ENCODE measurements at places on chromosomes 2 and 18.

GRCh38 chr2:70904371-70905216, 31.1 kb upstream of the ATP6V1B1 start:
- H3K27ac ChIP-seq, result no peak overlapping the region
- no peaks in the 10 kb centered on the region for H3K27me3 ChIP-seq
- no peak overlapping the region for H3K4me3 ChIP-seq
- H3K36me3 ChIP-seq, result peaks cover under 1% of the 10 kb centered on the region
- no peak for DNase-seq

GRCh38 chr2:54499661-54500060, 43.5 kb downstream of the SPTBN1 start:
- H3K4me1 ChIP-seq, result no peaks in the 10 kb centered on the region
- H3K27me3 ChIP-seq, result no peaks in the 10 kb centered on the region
- no peak overlapping the region for H3K4me3 ChIP-seq
- no peak overlapping the region for H3K27ac ChIP-seq
- no peak for DNase-seq
- no peaks in the 10 kb centered on the region for H3K36me3 ChIP-seq

DNA sequence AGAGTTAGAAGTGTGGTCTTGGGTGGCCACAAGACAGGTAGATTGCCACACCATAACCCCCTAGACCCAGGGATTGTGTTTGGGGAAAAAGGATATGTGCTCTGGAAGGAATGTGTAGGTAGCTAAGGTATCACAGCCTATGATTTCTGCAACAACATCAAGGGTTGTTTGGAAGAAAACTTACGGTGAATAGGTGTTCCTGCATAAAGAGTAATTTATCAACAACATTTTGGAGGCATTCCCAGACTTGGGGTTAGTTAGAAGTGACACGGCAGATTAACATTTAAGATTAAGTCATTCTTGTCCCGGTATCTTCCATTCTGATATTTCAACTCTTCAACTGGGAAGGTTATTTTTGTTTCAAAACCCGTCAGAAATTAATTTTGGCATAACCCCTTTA, 65.5 kb downstream of the SPP2 start:
- H3K36me3 ChIP-seq, result no peaks in the 10 kb centered on the region
- DNase-seq, result no peak
- no peaks in the 10 kb centered on the region for H3K27me3 ChIP-seq
- no peak overlapping the region for H3K4me3 ChIP-seq
- H3K4me1 ChIP-seq, result no peaks in the 10 kb centered on the region
- H3K27ac ChIP-seq, result no peak overlapping the region

- H3K4me1 ChIP-seq, result no peaks in the 10 kb centered on the region
- no peaks in the 10 kb centered on the region for H3K27me3 ChIP-seq
- H3K27ac ChIP-seq, result no peak overlapping the region
- DNase-seq, result no peak
Observed at GRCh38 chr2:15805772-15806171, 134.6 kb upstream of the MYCN start.

DNA sequence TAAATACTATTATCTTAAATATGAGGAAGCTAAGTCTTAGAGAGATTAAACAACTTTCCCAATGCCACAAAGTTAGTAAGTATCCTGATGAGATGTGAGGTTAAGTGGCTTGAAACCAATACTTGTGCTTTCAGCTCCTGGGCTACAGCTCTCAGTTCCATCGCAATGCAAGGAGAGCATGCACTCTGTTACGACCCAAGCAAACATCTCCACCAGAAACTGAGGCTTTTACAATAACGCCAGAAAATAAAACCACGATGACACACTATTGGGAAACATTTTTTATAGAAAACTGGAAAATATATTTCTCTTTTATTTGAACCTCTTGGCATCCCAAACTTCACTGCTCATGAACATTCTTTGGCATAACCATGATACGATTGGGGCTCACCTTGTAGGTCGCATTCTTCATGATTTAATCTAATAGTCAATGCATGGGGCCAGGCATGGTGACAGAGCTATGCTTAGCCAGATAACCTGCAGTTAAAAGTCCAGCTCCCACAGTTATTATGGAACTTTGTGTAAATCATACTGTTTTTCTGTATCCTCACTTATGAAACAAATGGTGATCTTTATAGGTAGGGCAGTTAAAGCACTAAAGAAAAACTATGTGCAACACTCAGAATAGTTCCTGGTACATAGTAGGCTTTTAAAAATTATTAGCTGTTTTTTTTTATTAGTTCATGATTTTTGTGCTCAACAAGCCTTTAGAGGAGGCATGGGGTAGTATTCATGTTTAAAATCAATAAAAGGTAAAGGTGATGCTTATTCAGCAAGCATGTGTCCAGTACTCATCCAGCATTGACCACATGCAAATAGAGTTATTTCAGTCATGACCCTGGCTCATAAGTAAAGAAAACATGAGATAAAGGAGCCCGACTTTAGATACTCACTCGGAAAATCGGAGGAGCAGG, 238.3 kb upstream of the TRIB2 start:
- peak overlapping the region; percentile 68 for H3K27ac ChIP-seq
- H3K4me1 ChIP-seq, result no peaks in the 10 kb centered on the region
- DNase-seq, result no peak

- DNase-seq, result no peak
- 0 out of 2 replicates have a peak overlapping the region, but pooled peaks have one; percentile 1 for H3K27ac ChIP-seq
- no peaks in the 10 kb centered on the region for H3K27me3 ChIP-seq
- H3K4me1 ChIP-seq, result no peaks in the 10 kb centered on the region
Observed at GRCh38 chr2:47360927-47361326, 42.0 kb upstream of the MSH2 start.

DNA sequence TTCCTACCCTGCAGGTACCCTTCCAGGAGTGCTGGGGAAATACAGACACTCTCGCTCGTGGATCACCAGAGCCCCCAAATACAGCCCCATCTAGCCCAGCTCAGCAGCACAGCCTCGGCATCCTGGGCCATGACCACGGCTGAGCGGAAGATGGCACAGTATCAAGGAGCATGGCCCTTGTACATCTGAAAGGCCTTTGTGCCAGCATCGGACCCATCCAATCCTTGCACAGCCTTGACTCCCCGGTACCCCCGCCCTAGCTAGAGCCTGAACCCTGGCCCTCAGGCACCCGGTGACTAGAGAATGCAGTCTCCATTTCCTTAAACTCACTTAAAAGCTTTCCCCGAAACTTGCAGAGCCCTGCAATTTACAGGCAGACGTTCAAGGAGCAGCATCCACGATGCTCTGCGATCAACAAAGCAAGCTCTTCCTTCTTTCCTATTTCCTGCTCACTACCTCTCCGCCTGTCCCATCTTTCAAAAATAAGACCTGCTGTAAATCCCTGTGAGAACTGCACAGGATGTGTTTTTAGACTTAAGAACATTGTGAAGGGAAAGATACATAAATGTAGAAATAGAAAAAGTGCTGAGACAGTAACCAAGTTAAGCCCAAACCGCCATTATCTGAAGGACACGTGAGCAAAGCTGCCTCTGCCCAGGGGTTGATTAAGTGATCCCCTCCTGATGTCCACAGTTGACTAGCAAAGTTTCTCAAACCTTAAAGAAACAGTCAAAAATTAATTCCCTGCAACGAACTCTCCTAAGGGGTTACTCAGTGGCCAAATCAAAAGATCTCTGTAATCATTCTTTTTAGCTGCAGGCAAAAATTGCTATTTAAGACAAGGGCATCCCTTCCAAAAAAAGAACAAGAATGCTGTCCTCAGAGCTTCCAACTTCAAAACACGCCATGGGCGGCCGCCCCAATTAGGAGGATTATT, 48.5 kb downstream of the ZNF516 start:
- H3K27me3 ChIP-seq, result no peaks in the 10 kb centered on the region
- H3K36me3 ChIP-seq, result no peaks in the 10 kb centered on the region
- no peak overlapping the region for H3K27ac ChIP-seq
- DNase-seq, result no peak

- H3K4me1 ChIP-seq, result peaks cover 1% of the 10 kb centered on the region
- no peak for DNase-seq
- no peak overlapping the region for H3K27ac ChIP-seq
- H3K27me3 ChIP-seq, result no peaks in the 10 kb centered on the region
- no peak overlapping the region for H3K4me3 ChIP-seq
Observed at GRCh38 chr2:145199042-145199441, 679.1 kb upstream of the ZEB2 start.

GRCh38 chr2:232236200-232236599, 142.4 kb upstream of the ALPP start:
- no peak for DNase-seq
- no peaks in the 10 kb centered on the region for H3K27me3 ChIP-seq
- H3K4me3 ChIP-seq, result no peak overlapping the region

GRCh38 chr18:35172009-35172408, 68.8 kb upstream of the ZNF397 start:
- no peak overlapping the region for H3K27ac ChIP-seq
- no peaks in the 10 kb centered on the region for H3K36me3 ChIP-seq
- no peak for DNase-seq

DNA sequence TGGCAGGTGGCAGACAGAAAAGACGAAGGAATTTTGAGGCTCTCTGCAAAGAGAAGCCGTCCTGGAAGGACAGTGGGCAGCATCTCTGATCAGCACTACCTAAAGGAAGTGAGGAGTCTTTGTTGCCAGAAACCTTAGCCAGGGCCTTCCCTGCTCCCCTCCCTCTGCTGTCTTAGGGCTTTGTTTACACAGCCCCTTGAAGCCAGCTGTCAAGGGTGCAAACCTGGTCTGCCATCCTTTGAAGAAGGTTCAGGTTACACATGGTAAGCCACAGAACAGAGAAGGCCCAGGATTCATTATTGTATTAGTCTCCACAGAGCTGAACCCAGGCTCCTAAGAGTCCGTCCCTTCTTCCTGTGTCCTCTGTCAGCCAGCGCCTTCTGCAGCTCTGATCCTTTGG, 356.7 kb downstream of the TGIF1 start:
- H3K27ac ChIP-seq, result no peak overlapping the region
- no peak overlapping the region for H3K4me3 ChIP-seq
- no peaks in the 10 kb centered on the region for H3K4me1 ChIP-seq
- no peaks in the 10 kb centered on the region for H3K36me3 ChIP-seq
- H3K27me3 ChIP-seq, result peaks cover 27% of the 10 kb centered on the region

DNA sequence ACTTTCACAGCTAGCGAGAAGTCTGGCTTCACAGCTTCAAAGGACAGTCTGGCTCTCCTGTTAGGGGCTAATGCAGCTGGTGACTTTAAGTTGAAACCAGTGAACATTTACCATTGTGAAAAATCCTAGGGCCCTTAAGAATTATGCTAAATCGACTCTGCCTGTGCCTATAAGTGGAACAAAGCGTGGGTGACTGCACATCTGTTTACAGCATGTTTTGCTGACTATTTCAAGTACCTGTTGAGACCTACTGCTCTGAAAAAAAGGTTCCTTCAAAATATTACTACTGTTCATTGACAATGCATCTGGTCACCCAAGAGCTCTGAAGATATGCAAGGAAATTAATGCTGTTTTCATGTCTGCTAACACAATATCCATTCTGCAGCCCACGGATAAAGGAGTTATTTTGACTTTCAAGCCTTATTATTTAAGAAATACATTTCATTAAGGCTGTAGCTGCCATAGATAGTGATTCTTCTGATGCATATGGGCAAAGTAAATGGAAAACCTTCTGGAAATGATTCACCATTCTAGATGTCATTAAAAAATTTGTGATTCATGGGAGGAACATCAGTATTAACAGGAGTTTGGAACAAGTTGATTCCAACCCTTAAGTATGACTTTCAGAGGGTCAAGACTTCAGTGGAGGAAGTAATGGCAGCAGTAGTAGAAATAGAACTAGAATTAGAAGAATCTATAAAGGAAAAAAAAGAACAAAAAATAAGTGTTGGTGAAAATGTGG, 48.9 kb downstream of the POLR1A start:
- DNase-seq, result no peak

GRCh38 chr2:179613701-179614100, 247.7 kb downstream of the ZNF385B start:
- no peak for DNase-seq
- H3K27ac ChIP-seq, result no peak overlapping the region
- H3K27me3 ChIP-seq, result no peaks in the 10 kb centered on the region
- peaks cover 8% of the 10 kb centered on the region for H3K4me1 ChIP-seq

- no peaks in the 10 kb centered on the region for H3K4me1 ChIP-seq
- H3K27ac ChIP-seq, result no peak overlapping the region
- no peak for DNase-seq
- H3K4me3 ChIP-seq, result no peak overlapping the region
- H3K36me3 ChIP-seq, result no peaks in the 10 kb centered on the region
- no peaks in the 10 kb centered on the region for H3K27me3 ChIP-seq
Observed at GRCh38 chr18:32167980-32168730, 21.7 kb upstream of the MEP1B start.

DNA sequence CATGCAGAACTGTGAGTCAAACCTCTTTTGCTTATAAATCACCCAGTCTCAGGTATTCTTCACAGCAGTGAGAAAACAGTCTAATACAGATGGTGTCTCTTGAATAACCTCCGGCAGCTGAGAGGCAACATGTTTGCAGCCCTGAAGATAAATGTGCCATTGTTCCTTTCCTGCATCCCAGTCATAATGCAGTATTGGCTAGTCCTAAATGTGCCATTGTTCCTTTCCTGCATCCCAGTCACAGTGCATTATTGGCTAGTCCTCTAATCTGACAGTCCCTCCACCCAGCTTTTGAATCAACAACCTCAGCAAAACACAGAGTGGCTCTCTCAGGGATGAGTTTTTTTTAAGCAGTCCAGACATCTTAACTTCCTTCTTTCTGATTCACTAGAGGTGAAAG, 550.7 kb downstream of the RIT2 start:
- H3K27me3 ChIP-seq, result no peaks in the 10 kb centered on the region
- no peak for DNase-seq
- H3K36me3 ChIP-seq, result no peaks in the 10 kb centered on the region
- no peaks in the 10 kb centered on the region for H3K4me1 ChIP-seq
- H3K4me3 ChIP-seq, result no peak overlapping the region
- H3K27ac ChIP-seq, result no peak overlapping the region

DNA sequence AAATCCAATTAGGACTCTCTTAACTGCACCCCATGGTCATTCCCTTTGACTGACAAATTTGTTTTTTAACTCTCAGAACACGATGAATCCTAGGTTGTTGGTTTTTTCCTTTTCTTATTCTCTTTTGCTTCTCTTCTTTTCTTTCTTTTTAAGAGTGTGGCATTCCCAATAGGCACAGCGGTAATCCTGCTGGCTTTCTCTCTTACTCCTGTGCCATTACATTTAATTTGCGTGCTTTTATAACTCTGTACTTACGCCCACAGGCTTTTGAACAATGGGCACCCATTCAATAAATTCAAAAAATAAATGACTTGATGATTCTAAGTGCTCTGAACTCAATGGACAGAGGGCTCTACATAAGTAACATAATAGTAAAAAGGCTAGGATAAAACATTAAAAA, 189.0 kb upstream of the SMAD7 start:
- H3K36me3 ChIP-seq, result no peaks in the 10 kb centered on the region
- H3K27ac ChIP-seq, result peak overlapping the region; percentile 73
- no peaks in the 10 kb centered on the region for H3K27me3 ChIP-seq
- no peak overlapping the region for H3K4me3 ChIP-seq
- no peaks in the 10 kb centered on the region for H3K4me1 ChIP-seq

- no peak for DNase-seq
- H3K4me1 ChIP-seq, result peaks cover 7% of the 10 kb centered on the region
- no peaks in the 10 kb centered on the region for H3K27me3 ChIP-seq
Observed at GRCh38 chr18:31598021-31598805, 6.5 kb downstream of the TTR start.

GRCh38 chr2:221492636-221493035, 79.5 kb downstream of the EPHA4 start:
- H3K36me3 ChIP-seq, result no peaks in the 10 kb centered on the region
- H3K4me3 ChIP-seq, result no peak overlapping the region
- no peaks in the 10 kb centered on the region for H3K4me1 ChIP-seq
- no peak overlapping the region for H3K27ac ChIP-seq
- no peak for DNase-seq
